AG09309 (cell line): ENCODE measurements at places on chromosomes 6 and 20.
A peak's percentile ranks its signal among the peaks of the same experiment; 100 is the strongest.

DNA sequence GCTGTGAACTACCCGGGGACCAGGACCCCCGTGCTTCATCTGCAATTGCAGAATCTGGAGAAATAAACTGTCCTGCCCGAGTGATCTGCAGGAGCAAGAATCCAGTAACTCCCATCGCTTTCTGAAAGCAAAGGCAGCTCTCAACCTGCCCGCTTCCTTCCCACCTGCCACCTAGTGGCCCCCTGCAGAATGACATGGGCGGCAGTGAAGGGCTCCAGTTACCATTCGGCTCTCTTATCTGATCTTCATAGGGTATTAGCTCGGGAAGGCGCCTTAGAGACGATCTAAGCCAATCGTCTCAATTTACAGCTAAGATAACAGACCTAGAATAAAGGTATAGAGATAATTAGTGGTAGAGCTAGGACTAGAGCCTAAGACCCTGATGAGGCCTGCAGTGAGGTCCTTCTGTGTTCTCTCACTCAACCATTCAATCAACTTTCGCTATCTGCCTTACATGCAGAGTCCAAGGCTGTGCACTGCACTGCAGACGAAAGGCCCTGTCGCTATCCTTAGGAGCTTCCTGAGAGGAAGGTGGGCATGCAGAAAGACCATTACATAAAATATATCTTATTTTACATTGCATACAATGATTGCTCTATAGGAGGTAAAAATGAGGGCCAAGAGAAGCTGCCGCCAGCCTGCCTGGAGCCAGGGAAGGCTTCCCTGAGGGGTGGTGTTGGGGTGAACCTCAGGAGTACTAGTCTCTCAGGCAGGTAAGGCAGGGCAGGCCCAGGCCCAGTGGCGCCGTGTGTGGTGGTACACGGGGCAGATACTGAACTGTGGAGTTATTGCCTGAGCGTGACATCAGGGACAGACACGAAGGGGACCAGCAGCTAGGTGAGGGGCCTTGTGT, 7.1 kb upstream of the PSMG4 start:
- DNase-seq, result peak; percentile 38

GRCh38 chr6:148790404-148790803, 43.6 kb downstream of the UST start:
- no peak for DNase-seq

DNA sequence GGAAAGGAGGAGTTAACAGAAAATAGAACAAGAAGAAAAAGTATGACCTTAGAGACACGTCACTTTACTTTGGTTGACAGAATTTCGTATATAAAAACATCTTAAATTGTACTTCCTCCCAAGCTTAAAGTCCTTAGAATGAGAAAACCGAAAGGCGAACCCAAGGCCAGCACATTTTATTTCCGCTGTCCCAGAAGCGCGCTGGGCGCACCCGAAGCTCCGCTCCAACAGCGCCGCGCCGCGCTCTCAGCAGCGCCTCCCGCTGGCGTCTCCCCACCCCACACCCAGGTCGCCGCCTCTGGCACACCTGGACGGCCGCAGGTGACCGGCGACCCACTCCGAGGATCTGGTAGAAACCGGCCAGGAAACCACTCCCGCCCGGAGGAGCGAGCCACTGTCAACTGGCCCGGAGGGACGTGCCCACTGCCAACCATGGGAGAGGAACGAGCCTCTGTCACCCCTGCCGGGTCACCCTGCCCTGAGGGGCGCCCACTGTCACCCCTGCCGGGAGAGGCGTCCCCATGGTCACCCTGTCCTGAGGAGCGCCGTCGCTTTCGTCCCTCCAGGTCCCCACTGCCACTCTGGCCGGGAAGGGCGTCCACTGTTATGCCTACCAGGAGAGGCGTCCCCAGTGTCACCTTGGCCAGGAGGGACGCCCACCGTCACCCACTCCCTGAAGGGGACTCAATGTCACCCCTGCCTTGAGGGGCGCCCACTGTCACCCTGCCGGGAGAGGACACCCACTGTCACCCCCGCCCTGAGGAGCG, 824 bp downstream of the MPC1 start:
- no peak for DNase-seq

GRCh38 chr6:5462856-5463255, 201.5 kb downstream of the FARS2 start:
- DNase-seq, result no peak

DNA sequence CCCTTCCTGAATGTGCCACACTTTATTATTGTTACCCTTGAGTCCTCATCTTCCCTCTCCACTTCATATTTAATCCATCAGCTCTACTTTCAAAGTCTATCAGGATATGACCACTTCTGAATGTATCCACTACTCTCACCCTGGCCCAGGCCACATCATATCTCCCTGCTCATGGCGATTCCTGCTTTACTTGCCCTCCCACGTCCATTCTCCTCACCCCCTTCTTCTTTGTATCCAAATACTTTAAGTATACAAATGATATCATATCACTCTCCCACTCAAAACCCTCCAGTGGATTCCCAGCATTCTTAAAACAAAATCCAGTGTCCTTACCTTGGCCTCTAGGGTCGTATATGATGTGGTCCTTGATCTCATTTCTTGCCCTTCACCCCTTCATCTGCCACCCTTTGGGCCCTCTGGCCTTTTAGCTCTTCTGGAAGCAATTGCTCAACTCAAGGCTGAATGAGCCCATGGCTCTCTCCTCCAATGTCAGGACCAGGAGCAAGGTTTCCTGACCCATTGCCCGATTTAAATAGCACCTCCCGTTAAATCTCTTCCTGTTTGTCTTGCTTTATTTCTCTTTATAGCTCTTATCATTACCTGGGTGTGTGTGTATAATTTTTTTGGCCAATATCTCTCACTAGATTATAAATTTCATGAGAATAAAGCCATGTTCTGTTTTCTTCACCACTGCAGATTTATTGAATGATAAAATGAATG, 205.9 kb upstream of the ECI2 start:
- DNase-seq, result no peak

DNA sequence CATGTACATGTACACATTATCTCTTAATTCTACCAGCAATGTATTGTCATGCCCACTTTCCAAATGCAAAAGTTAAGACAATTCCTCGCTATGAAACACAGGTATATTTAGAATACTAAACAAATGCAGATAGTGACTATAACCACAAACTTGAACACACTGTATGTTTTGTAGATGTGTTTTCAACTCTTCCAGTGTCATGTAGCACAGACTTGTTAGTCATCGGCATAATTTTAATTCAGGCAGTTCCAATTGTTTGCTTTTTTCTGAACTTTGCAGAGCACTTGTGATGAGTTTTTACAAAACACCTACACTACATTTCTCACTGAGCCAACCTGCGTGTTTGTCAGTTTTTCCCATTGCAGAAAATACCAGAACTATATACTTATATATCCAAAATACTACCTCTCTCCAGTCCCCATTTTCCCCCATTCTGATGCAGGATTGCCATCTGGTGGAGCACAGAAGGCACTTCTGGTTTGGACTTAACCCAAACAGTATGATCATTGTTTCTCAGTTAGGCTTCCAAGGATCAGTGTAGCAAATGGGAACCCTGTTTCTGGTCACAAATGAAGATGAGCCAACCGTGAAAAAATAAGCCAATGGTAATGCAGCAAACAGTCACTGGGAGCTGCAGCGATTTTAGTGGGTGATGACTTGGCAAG, 143.4 kb downstream of the ADGRB3 start:
- DNase-seq, result no peak

- no peak for DNase-seq
These were observed 16.6 kb downstream of the SNRPC start for GRCh38 chr6:34773916-34774315.

DNA sequence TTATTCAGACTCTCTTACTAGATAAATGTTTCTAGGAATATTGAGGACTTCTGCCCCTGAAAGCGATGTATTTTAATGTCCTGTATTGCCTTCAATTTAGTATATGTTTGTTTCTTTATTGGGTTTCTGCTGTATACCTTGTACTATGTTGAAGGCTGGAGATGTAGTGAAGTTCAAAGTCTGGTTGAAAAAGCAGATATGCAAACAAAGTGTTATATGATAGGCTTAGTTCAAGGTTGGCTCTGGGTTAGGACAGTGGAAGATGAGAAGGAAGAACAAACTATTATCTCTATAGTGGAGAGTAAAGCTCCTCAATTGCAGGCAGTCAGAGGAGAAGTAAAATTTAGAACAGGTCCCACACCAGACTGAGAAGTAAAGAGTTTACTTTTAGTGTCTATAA, 36.3 kb upstream of the ADGRG6 start:
- DNase-seq, result no peak

DNA sequence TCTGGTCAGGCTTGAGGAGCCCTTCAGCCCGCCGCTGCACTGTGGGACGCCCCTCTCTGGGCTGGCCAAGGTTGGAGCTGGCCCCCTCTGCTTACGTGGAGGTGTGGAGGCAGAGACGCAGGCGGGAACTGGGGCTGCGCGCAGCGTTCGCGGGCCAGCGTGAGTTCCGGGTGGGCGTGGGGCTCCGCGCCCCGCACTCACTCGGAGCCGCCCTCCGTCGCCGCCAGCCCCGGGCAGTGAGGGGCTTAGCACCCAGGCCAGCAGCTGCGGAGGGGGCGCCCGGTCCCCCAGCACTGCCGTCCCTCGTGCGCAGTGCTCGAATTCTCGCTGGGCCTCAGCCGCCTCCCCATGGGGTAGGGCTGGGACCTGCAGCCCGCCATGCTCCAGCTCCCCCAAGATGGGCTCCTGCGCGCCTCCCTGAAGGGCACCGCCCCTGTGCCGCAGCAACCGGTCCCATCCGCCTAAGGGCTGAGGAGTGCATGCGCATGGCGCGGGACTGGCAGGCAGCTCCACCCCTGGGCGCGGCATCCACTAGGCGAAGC, 695.9 kb downstream of the EPHA7 start:
- DNase-seq, result no peak

- DNase-seq, result no peak
These were observed 1.4 kb downstream of the PREP start for GRCh38 chr6:105401247-105402089.

GRCh38 chr20:45254383-45255262, at the start of gene SLPI:
TSS of gene SLPI (minus strand) at chr20:45254564. CDS start at chr20:45254543, 21 bp downstream.
- peak; percentile 25 for DNase-seq

DNA sequence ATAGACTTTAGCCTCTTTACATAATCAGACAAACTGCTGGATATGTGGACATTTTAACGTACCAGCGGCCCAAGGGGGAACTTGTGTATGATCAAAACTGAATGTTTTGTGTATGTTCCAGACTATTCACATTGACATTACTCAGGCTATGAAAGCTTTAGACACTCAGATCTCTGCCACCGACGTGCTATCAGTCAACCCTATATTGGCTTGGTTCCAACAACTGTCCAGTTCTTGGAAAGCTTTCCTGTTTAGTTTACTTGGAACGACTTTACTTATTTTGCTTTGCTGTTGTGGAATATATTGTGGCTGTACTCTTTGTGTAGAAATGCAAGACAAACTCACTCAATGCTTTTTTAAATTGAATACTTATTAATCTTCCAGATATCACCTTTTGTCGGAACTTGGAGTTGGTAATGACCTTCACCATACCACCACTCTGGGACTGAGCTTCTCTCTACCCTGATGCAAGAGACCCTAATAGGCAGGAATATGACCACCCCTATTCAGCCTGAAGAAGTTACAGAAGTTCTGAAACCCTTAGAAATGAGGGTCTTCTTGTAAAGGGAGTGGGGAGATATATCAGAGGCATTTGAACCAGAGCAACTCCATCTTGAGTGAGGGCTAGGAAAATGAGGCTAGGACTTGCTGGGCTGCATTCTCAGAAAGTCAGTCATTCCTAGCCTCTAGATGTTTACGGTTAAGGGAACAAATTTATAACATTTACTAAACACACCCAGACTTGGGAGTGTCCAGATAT, 49.0 kb upstream of the PAX1 start:
- no peak for DNase-seq

GRCh38 chr6:151284012-151284411, 44.2 kb downstream of the AKAP12 start:
- no peak for DNase-seq

- DNase-seq, result no peak
These were observed 25.7 kb downstream of the HMGN3 start for GRCh38 chr6:79208816-79209215.

DNA sequence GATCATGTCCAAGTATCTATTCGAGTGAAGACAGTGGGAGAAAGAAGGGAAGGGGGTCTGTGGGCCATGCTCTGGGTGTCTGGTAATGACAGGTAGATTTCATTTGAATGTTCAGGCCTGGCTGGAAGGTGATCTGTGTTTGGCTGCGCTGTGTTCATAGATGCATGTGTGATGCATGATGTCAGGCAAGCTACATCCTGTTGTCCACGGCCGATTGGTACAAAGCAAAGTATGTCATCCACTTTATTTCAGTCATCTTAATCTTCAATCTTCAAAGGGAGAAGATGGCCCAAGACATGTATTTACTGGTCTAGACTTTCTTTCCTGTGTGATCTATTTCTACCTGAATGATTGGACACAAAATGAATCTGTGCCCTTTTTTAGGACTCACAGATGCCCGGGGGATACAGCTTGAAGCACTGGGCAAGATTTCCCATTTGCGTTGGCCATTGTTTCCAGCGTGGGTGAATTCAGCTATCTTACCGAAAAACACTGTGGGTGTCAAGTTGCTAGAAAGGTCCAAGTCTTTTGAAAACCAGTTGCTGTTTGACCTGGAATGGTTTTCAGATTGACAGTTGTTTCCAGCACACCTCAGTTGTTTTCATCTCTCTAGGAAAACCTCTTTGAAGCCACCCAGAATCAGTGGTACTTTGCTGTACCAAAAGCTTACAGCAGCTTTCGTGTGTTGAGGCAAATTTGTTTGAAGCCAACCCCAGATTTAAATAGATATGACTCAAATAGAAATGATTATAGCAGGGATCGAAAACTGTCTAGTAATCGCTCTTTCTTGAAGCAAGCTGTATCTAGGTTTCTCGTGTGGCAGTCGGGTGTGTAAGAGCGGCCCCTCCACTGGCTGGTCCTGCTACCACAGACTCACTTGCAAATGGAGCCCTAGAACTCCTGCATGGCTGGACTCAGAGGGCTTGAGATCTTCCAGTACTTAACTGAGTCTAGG, 27.2 kb downstream of the DUSP22 start:
- no peak for DNase-seq

- DNase-seq, result no peak
These were observed 536.0 kb downstream of the BTBD3 start for GRCh38 chr20:12453711-12454110.

GRCh38 chr20:62740286-62741141, 31.9 kb downstream of the NTSR1 start:
- peak; percentile 59 for DNase-seq

- no peak for DNase-seq
These were observed 17.7 kb downstream of the SNPH start for GRCh38 chr20:1283522-1284510.

GRCh38 chr20:38245753-38246152, 14.8 kb downstream of the KIAA1755 start:
- DNase-seq, result no peak

DNA sequence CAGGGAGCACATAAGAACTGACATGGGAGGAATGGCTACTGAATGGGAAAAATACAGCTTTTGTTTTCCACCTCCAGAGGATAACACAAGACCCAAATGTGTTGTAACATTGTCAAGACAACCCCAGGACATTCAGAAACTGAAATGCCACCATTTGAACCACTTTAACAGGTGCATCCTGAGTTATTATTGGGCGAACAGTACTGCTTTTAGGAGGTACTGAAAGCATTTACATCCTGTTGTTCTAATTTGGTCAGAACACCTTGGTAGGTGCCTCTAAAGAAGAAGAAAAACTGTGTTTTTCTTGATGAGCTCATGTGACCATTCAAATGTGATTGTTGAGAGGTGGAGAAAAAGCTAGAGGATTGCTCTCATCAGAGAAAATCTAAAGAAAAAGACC, 6.4 kb upstream of the TXNDC5 start:
- no peak for DNase-seq
